KBM-7 (cell line): ENCODE measurements at places on chromosomes 12 and 14.
A peak's percentile ranks its signal among the peaks of the same experiment; 100 is the strongest.

- no peak for DNase-seq
Measured at GRCh38 chr12:53102883-53103807, at the start of gene SOAT2. TSS of gene SOAT2 (plus strand) at chr12:53103486. CDS start at chr12:53103578, 92 bp downstream.

GRCh38 chr14:96671218-96671617 is 126.0 kb upstream of the VRK1 start:
- DNase-seq, result no peak

DNA sequence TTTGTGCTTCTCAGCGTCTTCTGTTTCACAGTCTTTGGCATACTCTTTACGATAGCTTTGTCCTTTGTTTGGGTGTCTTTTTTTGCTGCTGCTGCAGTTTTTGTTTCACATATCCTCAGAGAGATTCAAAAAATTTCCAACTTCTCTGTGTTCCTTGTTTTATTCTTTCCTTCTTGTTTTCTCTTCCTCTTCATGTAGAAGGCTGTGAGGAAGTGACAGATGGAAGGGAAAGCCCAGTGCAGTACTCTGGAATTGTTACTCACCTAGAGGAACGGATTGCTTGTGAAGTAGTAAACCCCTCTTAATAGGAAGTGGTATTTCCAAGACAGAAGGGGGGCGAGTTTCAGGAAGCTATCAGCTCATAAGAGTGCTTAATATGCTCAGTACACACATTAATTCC is 1.7 kb downstream of the CREBL2 start:
- peak; percentile 32 for DNase-seq

DNA sequence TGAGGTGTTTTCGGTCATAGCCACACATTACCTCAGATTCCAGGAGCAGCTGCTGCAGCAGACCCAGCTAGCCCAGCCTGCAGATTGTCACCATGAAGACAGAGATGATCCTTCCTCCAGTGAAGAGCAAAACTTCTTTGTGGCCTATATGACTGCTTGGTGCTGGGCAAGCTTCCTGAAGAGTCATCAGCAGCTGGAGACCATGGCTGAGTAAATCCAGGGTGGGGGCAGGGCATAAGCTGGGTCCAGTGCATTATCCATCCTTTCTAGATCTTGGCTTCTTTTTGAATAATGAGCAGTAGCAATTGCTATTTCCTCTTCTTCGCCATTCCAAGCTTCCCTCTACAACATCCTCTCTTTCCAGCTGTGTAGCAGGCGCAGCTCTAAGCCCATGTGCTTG is 373.1 kb upstream of the DDHD1 start:
- no peak for DNase-seq

- DNase-seq, result no peak
Measured at GRCh38 chr12:106138633-106139421, at the start of gene NUAK1. TSS of gene NUAK1 (minus strand) at chr12:106138954. CDS start at chr12:106138653, 301 bp downstream.

DNA sequence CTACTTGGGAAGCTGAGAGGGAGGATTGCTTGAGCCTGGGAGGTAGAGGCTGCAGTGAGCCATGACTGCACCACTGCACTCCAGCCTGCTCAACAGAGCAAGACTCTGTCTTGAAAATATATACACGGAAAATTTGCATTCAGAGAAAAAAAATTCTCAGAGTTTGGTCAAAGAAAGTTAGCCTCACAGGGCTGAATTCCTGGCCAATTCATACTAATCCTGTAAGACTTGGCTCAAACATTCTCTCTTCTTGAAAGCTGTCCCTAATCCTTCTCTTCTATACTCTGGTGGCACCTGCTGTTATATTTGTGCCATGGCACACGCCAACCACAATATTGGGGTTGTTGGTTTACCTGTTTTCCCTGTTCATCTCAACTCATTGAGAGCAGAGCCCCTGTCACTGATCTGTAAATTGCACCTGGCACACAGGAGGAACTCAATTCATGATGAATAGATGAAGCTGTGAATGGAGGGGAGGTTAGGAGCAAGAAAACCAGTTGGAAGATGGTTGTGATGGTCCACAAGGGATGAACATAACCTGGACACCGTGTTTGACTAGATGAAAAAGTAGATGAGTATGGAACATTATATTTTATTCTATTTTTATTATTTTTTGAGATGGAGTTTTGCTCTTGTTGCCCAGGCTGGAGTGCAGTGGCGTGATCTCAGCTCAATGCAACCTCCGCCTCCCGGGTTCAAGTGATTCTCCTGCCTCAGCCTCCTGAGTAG is 36.8 kb upstream of the SPTSSA start:
- DNase-seq, result peak; percentile 59

DNA sequence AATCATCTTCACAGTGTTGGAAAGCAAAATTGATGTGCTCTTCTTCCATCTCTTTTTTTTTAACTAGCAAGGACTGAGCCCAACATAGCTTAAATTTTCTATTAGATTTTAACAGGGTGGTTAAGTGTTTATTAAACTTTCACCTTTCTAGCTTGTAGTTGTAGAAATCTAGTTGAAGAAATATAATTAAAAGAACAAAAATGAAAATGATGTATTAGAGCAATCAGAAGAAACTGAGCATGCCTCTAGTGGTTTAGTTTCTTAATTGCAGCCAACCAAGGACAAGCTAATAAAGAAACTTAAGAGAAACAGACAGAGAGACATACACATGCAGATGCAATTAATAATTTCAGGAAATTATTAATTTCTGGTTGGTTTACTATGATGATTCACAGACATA is 673.0 kb upstream of the LMO3 start:
- DNase-seq, result no peak

GRCh38 chr12:575129-575502 is 88.1 kb downstream of the NINJ2 start:
- no peak for DNase-seq

DNA sequence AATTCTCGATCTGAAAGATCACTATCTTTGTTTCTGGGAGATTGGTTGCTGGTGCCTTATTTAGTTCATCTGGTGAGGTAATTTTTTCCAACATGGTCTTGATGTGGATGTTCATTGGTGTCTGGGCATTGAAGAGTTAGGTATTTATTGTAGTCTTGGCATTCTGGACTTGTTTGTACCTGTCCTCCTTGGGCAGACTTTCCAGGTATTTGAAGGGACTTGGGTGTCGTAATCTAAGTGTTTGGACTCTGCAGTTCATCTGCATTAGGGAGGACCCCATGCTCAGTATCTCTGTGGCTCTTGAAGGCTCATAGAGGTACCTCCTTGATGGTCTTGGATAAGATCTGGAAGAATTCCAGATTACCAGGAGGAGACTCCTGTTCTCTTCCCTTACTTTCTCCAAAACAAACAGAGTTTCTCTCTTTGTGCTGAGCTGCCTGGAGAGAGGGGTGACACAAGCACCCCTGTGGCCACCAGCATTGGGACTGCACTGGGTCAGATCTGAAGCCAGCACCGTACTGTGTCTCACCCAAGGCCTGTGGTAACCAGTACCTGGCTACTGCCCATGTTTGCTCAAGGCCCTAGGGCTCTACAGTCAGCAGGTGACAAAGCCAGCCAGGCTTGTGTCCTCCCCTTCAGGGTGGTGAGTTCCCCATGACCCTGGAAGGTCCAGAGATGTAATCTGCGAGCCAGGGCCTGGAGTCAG is 5.3 kb downstream of the A2ML1 start:
- no peak for DNase-seq

- DNase-seq, result no peak
Measured at GRCh38 chr14:61188196-61188595, 92.9 kb downstream of the TMEM30B start.

GRCh38 chr12:52519826-52520662 is at the start of gene KRT5:
TSS of gene KRT5 (minus strand) at chr12:52520394. CDS start at chr12:52520296, 98 bp downstream.
- no peak for DNase-seq

GRCh38 chr12:57165741-57166140 is 18.3 kb upstream of the LRP1-AS start:
- no peak for DNase-seq

GRCh38 chr14:76753541-76754198 is 7.6 kb upstream of the VASH1 start:
- no peak for DNase-seq

DNA sequence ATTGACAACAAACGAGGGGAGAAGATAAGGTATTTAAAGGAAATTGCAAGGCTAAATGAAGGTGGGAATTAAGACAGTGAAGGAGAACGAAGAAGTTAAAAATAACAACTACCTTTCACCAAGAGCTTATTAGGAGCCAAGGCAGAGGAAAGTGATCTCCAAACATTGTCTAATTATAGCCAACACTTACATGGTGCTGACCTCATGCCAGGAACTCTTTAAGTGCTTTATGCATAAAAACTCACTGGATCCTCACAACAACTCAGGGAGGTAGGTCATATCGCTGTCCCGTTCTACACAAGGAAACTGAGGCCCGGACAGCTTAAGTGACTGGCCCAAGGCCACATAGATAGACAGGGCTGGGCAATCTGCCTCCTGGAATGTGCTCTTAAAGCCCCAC is 19.5 kb downstream of the TAMALIN start:
- no peak for DNase-seq

DNA sequence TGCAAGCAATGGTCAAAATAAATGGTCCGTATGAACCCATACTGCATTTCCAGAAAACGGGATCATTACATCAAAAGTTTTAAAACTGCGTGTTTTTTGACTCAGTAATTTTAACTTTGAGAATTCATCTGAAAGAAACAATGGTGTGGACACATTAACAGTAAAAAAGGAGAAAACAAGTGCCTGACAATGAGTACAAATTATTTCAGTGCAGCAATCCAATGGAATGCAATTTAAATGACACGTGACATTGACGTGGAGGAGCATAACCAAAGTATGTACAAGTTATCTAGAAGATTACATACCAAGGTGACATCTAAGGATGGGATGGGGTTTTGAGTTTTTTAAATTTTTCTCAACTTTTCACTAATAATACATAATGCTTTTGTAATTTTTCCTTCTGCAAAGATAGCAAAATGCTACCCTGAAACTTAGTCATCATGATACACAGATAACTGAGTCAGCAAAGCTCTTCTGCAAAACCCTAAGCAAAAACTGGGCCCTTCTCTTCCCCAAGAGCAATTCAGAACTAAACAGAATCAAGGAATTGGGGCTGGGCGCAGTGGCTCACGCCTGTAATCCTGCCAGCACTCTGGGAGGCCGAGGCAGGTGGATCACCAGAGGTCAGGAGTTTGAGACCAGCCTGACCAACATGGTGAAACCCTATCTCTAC is 20.4 kb downstream of the HNRNPC start:
- DNase-seq, result no peak

- DNase-seq, result peak; percentile 87
Measured at GRCh38 chr12:52023182-52023975, 16.6 kb downstream of the TAMALIN start.

DNA sequence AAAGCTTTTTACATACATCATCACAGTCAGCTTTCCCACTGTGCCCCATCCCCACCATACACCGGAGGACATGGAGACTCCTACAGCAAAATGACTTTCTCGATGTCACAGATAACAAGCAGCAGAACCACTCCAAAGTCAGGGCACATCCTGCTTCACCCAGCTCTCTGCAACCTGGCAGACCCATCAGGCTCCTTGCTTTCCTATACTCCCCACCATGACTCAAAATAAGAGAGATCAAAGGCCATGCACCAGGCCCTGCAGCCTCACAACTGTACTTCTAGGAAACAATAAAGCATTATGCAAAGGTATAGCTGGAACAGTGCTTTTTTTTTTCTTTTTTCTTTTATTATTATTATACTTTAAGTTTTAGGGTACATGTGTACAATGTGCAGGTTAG is 187.4 kb downstream of the DPF3 start:
- DNase-seq, result no peak

DNA sequence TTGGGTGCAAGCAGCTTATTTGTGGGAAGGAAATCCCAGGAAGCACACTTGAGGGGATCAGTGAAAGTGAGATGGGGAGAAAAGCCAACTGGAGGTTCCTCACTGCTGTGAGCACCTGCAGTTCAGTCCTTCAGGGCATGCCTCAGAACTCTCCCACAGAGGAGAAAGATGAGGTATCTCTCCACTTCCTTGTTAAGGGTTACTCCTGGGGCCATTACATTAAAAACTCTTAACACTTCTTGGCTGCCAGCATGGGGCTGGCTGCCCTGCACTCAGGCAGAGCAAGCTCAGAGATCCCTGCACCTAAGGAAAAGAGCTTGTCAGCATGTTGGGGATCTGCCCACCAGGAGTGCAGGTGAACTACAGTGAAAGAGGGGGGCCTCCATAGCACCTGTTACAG is 28.8 kb downstream of the FERMT2 start:
- no peak for DNase-seq

DNA sequence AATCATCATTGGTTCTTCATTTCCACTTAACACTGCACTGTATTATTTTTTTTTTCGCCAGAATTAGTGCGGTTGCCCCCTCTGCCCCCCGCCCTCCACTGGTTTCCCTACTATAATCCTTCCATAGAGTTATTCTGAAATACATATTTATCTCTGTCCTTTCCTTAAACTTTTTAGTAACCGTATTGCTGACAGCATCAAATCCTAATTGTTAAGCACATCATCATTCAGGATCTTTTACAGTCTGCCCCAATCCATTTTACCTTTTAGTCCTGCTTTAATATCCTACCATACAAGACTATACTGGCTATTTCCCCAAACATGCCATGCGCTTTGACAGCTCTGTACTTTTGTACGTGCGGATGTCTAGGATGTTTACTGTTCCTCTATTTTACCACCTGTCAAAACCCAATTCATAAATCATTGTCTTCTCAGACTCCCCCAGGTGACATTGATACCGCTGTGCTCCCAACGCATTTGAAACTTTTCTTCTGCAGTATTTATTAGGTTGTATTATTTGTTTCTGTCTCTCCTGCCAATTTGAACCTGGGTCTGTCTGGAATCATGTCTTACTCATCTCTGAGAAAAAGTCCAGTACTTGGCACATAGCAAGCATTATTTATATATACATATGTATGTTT is 1.0 kb downstream of the FGFR1OP2 start:
- DNase-seq, result peak; percentile 58

DNA sequence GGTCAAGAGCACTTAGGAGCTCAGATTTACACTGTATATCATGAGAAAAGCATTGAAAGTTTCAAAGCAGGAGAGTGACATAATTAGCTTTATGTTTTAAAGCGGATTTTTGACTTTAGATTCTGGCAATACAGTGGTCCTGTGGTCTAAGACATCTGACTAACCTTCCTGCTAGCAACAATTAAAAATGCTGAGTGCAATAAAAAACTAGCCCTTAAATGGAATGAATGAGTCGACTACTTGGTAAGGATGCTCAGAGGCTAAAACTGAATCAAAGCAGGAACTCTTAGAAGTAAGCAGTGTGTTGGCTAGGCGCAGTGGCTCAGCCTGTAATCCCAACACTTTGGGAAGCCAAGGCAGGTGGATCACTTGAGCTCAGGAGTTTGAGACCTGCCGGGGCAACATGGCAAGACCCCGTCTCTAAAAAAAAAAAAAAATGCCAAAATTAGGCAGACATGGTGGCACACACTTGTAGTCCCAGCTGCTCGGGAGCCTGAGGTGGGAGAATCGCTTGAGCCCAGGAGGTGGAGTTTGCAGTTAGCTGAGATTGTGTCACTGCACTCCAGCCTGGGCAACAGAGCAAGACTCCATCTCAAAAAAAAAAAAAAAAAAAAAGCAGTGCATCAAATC is 18.9 kb downstream of the BICD1 start:
- DNase-seq, result no peak

DNA sequence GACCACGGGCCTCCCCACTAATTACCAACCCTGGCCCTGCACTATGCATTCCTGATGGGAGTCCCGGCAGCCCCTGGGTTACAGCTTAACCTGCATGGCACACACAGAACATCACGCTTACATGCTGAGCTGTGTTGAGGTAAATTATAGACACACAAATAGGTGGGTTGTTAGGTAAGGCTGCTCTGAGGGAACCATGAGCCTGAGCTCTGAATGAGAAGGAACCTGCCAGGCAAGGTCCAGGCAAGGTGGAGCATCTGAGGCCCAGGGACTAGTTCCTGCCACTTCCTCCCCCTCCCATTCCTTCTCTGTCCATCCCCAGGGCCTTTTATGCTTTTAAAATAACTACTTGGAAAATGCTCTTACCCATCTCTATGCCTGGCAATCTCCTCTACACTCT is 82.7 kb upstream of the ESRRB start:
- DNase-seq, result no peak

GRCh38 chr12:96473394-96474093 is 15.8 kb upstream of the CFAP54 start:
- no peak for DNase-seq
